NCI-H187 (cell line): ENCODE measurements at places on chromosomes 11 and 22.

DNA sequence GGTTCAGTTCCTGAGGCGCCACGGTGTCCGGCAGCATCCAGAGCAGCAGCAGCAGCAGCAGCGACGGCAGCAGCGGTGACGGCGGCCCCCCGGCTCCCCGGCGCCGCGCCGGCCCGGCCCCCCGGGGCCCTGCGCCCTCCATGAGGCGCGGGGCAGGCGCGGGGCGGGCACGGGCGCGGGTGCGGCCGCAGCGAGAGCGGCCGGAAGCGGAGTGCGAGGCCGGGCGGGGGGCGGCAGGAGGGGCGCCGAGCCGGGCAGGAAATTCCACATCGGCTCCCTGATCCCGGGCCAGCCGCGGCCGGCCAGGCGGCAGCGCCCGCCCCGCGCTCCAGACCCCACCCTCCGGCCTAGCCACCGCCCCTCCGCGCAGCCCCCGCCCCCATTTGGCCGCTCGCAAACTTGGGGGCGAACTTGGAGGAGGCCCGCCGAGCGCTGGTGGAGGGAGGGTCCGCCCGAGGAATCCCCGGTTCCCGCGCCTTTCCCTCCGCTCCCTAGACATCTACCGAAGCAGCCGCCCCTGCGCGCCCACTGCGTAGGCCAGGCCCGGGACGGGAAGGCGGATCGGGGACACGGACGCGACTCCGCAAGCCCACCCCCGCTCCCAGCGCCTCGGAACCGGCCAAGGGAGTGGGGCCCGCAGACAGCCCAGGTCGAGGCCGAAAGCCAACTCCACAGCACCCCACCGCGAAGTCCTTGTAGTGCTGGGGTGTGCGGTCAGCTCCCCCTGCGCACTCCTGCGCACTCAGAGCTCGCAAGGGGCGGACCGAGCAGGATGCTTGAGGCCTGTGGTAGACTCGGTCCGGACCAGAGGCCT lies at the start of gene SCARF2:
Gene SCARF2 (minus strand): TSS at position 213 of the 814 bp plus-strand sequence. CDS start 71 bp downstream, at position 142.
- no peak for DNase-seq

GRCh38 chr22:40413873-40414272 lies 43.5 kb downstream of the SGSM3 start:
- no peak for DNase-seq

DNA sequence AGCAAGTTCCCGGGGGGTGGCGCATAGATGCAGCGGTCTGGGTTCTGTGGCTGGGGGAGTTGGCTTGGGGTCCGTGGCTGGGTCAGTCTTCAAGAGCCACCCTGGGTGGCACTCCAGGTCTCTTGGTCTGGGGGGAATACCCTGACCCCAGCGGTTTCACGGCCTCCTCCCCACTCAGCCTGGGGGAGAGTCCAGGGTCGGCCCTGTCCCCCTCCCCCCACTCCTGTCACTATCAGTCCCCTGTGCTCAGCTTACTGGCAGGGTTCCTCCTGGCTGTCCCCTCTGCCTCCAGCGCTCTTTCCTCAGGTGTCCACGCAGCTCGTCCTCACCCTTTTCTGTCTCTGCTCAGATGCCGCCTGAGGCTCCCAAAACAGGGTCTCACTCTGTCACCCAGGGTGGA lies 68.5 kb upstream of the PARVG start:
- DNase-seq, result no peak

GRCh38 chr11:46099963-46100316 lies 21.3 kb downstream of the PHF21A start:
- no peak for DNase-seq

GRCh38 chr22:30704978-30705377 lies 10.3 kb downstream of the OSBP2 start:
- no peak for DNase-seq

DNA sequence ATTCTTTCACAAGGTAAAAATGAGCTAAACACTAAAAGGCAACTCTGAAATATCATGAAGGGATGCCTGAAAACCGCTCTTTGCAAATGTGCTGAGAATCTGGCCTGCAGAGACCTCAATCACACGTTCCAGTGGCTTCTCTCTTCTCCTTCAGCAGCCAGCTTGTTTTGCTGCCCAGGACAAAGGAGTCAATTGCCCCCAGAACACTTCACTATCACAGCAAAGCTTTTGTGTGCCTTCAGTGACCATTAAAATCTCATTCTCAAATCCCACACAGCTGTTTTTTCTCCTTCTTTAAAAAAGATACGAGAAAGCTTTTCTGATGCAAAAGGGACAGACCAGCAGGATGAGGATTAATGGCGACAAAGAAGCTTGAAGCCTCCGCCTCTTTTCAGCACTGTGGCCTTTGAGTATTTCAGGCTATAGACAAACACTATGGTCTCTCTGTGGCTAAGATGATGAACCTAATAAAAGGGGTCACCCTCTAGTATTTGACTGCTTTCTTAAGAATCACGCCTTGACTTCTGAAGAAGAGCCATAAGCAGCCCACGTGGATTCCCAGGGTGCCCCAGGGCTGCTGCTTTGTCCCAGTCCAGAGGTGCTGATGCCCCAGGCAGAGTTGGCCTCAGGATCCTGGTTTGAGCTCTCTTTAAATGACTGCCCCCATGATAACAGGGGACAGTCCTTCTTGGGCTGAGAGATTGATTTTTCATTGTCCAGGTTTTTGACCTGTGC lies 33.4 kb upstream of the NRIP3 start:
- DNase-seq, result no peak

DNA sequence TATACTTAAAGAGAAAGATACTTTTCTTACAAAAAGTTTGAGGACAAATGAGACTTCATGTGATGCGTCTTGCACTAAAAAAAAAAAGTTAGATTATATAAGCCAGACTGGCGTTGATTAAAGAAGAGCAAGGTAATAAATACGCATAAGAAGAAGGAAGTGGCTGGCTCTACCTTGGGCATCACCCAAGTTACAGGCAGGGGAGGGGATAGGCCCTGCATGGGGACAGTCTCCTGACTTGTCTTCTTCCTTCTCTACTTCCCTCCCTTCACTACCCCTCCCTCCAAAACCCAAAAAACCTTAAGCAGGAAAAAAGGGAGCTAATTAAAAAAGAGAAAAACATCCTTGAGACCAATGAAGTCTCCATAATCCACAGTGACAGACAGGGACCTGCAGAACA lies 22.3 kb upstream of the TMA7B start:
- DNase-seq, result no peak

DNA sequence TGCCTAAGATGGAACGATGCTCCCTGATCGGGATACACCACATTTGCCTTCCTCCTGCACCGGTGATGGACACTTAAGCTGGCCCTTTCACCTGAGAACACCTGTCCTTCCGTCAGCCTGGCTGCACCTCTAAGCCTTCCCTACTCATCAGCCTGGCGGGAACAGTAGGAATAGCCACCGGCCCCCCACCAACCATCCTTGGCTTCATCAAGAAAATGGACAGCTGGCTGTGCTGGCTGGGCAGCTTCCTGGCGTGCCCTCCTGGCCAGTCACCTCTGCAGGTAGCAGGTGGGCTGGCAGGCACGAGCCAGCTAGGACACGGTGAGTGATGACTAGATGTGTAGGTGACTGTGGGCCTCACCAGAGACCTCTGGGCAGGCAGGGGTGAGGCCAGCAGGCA lies 142.8 kb downstream of the CTTN start:
- DNase-seq, result no peak

DNA sequence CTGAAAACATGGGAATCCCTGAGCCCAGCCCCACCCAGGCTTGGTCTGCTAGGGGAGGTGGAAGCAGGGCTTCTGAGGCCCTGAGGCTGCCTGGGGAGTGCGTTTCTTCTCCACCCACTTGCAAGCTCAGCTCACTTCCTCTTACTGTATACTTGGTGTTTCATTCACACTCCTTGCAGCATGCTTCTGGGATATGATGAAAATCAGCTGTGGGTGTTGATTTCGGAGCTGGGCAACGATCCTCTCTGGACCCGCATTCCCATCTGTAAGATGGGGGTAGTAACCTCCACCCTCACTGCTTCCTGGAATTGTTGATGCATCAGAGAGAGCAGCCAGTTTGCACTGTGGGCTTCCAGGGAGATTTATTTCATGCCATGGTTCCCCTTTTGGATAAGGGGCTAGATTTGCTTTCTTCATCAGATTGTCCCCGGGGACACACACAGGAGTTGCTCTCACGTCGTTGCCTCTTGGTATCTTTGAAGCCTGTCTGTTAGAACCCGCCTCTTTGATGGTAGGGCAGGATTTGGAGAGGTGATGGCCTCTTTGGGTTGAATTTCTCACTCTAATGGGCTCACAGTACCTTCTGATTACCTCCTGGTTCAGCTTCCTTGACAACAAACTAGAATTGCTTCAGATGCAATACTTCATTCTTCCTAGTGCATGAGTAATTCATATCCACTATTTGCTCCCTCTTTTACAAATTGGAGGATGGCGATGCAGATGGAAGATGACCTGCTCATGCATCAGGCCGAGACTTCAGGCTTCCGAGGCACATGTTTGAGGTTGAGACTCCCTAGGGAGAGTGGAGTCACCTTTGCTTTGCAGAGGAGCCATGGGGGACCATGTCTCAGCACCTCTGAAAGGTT lies 40.4 kb downstream of the BCR start:
- DNase-seq, result no peak

- no peak for DNase-seq
Measured at GRCh38 chr11:86678823-86679222, 6.4 kb upstream of the ME3 start.

DNA sequence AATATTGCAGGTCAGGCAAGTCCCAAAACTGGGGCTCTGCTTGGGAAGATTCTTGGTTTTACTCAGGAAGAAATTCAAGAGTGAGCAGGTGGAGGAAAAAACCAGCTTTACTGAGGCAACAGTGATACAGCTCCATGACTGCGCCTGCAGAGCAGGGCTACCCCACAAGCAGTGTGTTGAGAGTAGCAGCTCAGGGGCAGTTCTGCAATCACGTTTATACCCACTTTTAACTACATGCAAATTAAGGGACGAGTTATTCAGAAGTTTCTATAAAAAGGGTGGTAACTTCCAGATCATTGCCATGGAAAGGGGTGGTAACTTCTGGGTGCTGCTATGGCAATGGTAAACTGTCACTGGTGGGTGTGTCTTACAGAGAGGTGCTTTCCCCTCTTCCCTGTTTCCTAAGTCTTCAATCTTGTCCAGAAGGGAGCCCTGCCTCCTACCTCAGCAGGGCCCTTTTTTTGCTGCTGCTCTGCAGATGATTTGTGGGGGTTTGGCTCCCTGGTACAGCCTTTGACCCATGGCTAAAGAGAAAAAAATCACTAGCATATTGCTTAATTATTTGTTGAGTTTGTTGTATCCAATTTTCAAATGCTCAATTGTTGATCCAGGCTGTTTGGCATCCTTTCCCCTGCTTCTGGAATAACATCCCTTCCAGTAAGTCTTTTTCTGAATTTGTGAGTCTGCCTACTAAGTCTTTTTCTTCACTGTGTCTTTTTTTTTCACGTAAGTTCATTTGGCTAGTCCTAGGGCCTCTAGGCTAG lies 30.0 kb upstream of the ME3 start:
- DNase-seq, result no peak

DNA sequence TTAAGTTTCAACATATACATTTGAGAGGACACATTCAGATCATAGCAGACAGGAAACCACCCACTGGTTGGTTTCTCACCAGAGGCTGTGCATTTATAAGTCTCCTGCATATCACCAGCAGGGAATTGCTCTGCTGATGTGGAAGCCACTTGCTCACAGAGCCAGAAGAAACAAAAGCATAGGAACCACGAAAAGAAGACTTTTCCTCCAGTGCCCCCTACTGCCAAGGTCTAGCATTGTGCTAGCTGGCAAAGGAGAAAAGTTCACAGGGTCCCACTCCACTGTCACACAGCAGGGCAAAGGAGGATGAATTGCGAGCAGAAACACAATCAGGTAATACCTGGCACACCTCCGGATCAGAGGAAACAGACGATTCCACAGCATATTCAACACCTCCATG lies 28.9 kb upstream of the ISX start:
- no peak for DNase-seq

DNA sequence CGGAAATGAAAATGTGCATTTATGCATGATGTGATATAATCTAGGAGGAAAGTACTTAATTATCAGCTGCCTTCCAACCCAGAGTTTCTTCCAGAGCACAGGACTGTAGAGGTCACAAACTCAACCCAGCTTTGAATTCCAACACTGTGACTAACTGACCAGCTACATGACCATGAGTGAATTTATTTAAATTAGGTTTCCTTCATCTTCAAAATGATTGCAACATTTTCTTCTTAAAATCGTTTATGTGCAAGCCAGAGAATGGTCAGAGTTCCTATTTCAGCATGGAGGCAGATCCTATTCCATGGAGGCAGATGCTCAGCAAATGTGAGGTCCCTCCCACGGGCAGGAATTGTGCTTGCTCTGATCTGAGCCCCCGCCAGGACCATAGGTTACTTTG lies 42.4 kb downstream of the OSBP start:
- DNase-seq, result no peak

GRCh38 chr11:46800177-46800576 lies 45.9 kb downstream of the CKAP5 start:
- DNase-seq, result no peak

DNA sequence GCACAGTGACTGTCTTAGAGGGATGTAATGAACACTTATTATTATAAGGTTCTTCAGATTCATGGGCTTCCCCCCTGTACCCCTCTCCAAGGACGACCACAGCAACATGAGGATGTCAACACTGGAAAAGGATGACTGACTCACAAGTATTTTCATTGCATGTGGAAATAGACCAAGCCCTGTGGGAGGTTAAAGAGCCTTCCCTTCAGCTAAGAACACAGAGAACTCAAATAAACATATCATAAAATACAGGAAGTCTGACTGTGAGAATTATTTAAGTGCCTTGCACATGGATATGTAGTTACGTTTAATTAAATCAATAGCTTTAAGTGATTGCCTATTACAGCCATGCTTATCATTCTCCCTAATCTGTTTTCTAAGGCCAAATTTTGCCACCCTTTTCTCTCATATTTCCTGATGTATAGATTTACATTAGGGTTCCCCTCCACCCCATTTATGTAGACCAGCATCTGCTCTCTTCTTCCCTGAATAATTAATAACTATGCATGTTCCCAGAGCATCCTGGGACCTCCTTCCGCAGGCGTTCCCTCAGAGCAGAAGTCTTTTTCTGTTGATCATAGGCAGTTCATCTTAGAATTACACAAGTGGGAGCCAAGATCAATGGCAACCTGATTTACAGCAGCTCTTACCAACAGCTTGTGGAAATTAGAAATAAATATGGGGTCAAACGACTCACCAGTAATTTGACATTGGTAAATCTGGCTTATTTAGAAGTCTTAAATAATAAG lies 226.9 kb downstream of the OPCML start:
- no peak for DNase-seq

- DNase-seq, result peak; percentile 62
Measured at GRCh38 chr11:61816736-61817455, at the start of gene FADS1. TSS of gene FADS1 (minus strand) at chr11:61817003. CDS start at chr11:61816929, 74 bp downstream.

- DNase-seq, result no peak
Measured at GRCh38 chr11:103420593-103420992, 311.4 kb downstream of the DYNC2H1 start.

- DNase-seq, result no peak
Measured at GRCh38 chr11:16874275-16874975, 136.0 kb downstream of the C11orf58 start.

GRCh38 chr22:23250056-23250784 lies 69.9 kb downstream of the BCR start:
- DNase-seq, result no peak
